ENCODE measurements at places on chromosomes 16 and 17. TPM values are rescaled to one million over a fixed set of nuclear protein-coding genes. Genes with fewer than 3 reads are reported as not detected.

GRCh38 chr17:41906465-41907184 is 12.1 kb downstream of the ACLY start:
- no peak for DNase-seq

The TMC7 gene
- 5.0 TPM for total RNA-seq

The CD300LB gene
- total RNA-seq, result 1.3 TPM

The UTS2R gene
- not detected for total RNA-seq

The KRT9 gene
- not detected for total RNA-seq

DNA sequence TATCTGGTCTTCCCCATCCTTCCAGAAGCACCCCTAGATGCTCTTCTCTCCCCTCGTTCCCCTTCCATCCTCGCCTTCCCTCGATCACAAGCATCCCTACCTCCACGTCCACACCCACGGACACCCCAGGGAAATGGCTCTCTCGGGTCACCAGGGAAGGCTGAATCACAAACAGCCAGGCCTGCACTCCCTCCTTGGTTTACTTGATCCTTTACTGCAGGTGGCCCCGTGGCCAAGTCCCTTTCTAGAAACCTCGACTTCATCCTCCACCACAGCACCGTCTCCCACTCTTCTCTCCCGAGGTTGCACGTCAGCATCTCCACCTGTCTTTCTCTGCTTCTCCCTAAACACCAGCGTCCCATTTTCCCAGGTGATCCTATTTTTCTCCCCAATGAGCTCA is 6.5 kb upstream of the RBFOX3 start:
- peak; percentile 19 for DNase-seq

GRCh38 chr16:30907064-30907463 is 10.7 kb downstream of the CTF1 start:
- no peak for DNase-seq

DNA sequence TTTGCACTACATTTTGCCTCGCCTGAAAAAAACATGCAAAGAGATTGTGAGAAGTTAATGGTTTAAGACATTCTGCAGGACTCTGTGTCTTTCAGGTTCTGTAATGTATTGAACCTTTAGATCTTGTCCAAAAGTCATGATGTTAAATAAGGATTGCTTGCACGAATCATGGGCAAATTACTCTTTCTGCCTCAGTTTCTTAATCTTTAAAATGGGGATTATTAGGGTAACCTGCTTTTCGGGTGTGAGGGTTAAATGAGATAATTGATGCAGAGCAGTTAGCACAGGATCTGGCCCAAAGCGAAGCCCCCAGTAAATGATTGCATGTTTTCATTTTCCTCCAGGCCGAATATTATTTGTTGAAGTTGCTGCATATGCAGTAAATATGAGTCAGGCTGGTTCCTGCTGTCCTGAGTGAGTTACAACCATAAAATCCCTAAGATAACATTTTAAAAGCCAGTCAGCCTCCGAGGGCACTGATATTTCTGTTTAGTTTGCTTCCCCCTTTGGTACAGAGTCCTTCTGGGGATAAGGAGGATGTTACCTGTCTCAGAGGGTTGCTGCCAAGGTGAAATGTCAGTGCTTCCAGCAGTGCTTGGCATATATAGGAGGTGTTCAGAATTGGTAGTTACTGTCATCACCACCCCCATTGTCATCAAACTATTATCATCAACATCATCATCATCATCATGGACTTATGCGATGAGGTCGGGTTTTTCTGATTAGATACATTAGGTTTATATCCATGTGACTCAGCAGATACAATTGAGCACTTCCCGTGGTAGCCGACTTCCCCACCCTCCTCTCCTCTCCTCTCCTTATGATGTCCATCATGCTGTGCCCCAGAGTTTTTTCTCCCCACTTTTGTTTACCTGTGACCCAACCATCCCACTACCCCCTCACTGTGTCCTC is 20.6 kb upstream of the ARHGAP17 start:
- no peak for DNase-seq

The ZNHIT3 gene
- total RNA-seq, result 29.0 TPM

- DNase-seq, result no peak
These were observed 6.0 kb upstream of the RNF213 start for GRCh38 chr17:80254396-80255251.

DNA sequence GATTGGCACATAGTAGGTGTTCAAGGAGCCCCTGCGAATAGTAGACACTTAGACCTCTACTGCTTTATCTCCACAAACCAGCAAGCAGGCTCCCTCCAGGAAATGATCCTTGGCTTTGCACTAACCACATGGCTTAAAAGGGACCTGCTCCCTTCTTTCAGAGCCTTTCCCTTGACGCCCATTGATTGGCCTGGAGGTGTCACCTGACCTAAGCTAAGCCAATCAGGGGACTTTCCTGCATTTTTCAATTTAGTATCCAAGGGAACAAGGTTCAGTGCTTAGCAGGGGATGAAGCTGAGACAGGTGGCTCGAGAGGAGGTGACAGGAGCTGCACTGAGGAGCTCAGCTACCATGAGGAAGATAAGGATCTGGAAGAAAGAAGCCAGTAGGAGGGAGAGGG is 52.8 kb downstream of the CLEC19A start:
- no peak for DNase-seq

The HSD17B2 gene
- total RNA-seq, result 3.1 TPM

DNA sequence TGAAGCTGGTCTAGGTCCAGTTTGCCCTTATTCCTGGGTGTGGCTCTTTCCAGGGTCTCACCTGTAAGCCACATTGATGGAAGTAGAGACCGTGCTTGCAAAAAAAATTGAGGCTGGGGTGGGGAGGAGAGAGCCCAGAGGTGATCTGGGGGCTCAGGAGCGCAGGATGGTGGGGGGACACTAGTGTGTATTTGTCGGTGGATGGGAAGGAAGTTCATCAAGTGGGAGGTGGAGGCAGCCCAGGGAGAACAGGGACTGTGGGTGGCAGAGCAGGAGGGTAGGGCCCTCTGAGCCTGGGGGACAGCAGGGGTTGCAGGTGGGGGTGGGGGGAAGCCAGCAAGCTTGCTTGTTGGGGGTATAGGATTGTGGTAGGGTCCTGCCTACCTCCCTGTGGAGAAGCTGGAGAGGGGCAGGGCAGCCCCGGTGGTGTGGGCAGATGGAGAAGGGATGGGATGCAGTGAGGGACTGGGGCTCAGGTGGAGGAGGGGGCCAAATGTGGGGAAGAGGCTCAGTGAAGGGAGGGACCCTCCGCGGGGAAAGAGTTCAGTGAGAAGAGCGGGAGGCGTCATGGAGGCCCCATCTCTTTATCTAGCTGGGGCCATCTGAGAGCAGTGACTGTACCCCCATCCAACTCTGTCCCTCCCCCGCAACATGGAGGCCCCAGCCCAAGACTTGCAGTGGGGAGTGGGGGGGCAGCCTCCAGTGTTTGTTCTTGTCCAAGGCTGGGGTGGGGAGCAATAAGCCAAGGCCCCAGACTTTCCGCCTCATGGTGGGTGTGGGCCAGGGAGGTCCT is 17.2 kb upstream of the TMEM92 start:
- DNase-seq, result peak; percentile 55

DNA sequence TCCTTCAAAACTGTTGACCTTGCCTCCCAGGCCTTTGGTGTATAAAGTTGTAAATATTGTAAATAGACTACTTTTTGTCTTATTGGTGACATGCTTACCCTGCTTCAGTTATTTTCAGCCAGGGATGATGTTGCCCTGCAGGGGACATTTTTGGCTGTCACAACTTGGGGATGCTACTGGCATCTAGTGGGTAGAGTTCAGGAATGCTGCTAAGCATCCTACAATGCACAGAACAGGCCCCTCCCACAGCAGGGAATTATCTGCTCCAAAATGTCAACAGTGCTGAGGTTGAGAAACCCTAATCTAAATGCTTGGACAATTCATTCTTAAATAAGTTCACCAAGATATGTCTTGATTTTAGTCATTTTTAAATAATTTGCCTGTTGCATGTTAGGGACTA is 459.8 kb downstream of the PMP22 start:
- DNase-seq, result no peak

- peak; percentile 60 for DNase-seq
These were observed 16.7 kb downstream of the IL34 start for GRCh38 chr16:70662991-70663523.

DNA sequence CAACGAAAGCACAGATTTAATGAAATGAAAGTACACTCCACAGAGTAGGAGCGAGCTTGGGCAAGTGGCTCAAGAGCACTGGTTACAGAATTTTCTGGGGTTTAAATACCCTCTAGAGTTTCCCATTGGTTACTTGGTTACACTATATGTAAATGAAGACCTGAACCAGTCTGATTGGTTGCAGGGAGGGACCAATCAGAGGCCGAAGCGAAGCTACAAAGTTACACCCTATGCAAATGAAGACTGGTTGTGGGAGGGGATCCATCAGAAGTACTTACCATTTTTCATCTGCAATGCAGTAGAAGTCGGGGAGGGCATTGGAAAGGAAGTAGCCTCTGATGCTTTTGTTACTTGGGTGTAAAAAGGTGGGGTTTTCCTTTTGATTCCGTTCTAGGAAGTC is 132.0 kb downstream of the PMP22 start:
- DNase-seq, result no peak

DNA sequence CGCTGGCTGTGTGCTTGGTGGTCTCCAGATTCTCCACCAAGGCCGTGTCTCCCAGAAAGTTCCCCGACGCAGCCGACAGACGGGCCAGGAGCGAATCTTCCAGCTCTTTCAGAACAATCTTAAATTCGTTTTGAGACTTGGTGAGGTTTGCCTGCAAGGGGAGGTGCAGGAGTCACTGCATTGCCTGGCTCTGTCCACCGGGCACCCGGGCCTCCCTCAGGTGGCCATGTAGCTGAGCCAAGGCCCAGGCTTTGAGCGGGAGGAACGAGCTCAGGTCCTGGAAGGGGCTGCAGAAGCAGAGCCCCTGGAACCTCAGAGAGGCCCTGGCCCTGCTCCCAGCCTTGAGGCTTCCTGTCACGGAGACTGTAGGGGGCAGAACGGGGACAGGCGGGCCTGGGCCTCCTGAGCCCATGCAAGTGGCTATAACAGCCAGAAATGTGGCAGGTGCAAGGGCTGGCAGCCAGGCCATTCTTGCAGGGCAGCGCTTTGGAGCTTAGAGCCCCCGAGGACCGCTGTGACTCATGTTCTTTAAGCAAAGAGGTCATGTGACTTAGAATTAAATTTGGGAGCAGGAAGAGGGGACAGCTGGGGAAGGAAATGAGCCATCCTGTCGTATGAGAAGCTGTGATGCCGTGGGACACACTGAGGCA is 72.4 kb downstream of the PGS1 start:
- DNase-seq, result no peak

- DNase-seq, result peak; percentile 72
These were observed 17.6 kb downstream of the CDK5R1 start for GRCh38 chr17:32504166-32504990.

DNA sequence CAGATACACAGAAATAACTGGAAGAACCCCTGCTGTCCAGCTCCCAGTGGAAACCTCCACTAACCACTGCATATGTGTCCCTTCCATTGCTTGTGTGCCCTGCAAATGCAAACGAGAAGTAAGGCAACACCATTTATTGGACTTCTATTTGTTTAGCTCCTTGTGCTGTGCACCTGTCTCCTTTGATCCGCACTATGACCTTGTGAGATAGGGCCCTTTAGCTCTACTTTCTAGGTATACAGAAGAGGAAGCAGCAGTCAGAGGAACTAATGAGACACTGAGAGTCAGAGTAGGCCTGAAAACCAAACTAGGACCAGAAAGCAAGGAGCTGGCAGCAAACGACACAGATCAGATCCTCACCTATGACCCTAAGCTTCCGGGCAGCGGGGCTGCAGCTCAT is 22.4 kb downstream of the SOX9 start:
- DNase-seq, result no peak

DNA sequence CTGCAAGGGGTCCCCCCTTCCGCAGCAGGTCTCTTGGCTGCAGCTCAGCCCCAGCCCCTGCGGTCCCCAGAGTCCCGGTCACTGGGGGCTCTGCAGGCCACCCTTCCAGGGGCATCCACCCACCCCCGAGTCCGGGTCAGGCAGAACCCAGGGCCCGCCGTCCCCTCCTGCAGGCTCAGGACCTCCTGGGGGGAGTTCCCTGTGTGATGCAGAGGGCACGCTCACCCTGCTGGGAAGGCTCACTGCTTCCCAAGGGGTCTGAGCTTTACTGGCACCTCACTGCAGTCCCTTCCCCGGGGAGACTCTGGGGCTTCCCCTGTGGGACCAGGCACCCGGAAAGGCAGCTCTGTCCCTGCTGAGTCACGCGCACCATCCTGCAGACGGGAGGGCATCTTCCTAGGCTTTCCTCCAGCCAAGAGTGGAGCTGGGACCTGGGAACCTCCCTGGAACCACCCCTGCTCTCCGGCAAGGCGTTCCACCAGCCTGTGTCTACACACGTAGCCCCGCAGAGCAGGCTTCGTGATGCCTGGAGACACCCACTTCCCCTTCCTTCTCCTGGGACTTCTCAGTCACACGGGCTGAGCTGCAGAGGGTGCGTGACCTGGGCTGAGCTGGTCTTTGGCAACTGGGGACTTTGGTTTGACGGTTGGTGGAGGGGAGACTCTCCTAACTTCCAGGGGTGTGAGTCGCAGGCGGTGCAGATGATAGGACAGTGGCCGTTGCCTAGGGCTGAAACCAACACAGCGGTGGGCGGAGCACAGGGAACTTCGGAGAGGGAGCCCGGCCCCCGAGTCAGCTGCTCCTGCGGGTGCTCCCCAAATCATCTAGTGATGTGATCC is 23.4 kb downstream of the SLC25A10 start:
- peak; percentile 75 for DNase-seq

The ANTKMT gene
- 30.5 TPM for total RNA-seq

DNA sequence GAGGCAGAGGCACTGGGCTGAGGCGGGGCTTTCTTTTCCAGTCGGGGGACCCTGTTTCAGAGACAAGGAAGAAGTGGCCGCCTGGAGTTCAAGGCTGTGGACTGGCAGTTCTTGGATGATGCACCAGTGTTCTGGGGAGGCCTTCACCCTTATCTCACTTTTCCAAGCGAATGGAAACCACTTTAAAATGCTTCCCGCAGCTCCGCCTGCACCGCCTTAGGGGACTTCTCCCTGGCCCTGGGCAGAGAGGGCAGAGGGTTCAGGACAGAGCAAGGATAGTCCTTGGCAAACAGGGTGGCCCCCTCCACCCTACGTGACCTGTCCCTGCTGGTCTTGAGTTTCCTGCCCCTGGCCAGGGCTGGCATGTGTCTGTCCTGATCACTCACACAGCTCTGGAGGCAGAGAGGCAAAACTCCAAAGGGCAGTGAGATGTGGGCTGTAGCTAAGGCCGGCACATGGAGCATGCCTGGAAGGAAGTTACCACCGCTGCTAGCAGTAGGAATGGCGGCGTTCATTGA is 20.6 kb downstream of the RTN4RL1 start:
- DNase-seq, result no peak

- no peak for DNase-seq
These were observed 8.0 kb upstream of the SULT1A1 start for GRCh38 chr16:28617874-28618273.

GRCh38 chr16:9511389-9511788 is 419.9 kb downstream of the HAPSTR1 start:
- DNase-seq, result no peak

- DNase-seq, result no peak
These were observed 3.8 kb upstream of the SPEM1 start for GRCh38 chr17:7416323-7416722.
